NCI-H1417 (cell line): ENCODE measurements at places on chromosomes 1 and 21.

GRCh38 chr1:119966020-119966419 is 69.7 kb upstream of the ADAM30 start:
- no peak for DNase-seq

DNA sequence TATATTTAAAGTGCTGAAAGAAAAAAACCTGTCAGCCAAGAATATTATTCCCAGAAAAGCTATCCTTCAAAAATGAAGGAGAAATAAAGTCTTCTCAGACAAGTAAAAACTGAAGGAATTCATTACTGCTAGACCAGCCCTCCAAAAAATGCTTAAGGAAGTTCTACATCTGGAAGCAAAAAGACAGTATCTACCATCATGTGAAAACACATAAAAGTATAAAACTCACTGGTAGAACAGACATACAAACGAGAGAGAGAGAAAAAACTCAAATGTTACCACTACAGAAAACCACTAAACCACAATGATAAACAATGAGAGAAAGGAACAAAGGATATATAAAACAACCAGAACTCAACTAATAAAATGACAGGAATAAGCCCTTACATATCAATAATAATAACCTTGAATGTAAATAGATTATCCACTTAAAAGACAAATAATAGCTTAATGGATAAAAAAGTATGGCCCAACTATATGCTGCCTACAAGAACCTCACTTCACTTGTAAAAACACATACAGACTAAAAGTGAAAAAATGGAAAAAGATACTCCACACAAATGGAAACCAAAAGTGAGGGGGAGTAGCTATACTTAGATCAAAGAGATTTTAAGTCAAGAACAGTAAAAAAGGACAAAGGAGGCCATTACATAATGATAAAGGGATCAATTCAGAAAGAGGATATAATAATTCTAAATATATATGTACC is 22.0 kb downstream of the NSL1 start:
- no peak for DNase-seq

DNA sequence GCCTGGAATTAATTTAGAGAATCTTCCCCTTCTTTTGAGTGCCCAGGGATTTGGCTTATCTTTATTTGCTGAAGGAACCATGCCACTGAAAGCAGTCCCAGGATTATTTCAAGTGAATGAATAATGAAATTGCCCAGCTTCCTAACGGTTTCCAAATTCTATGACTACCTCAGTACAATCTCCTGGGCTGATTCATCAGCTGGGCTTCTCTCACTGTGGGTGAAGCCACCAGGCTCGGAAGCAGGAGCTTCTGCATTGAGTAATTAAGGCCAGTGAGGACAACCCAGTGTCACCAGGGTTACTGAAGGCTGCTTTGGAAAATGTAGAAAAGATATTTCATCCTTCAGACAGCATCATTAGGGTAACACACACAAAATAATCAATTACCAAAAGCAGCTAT is 169.8 kb downstream of the DAB1 start:
- no peak for DNase-seq

- DNase-seq: no peak
Measured at GRCh38 chr21:45258466-45258865, 29.2 kb downstream of the POFUT2 start.

GRCh38 chr1:188251036-188251435 is 1422.3 kb downstream of the PLA2G4A start:
- DNase-seq: no peak

GRCh38 chr21:32410916-32411315 is 1.6 kb upstream of the EVA1C start:
- DNase-seq: no peak

DNA sequence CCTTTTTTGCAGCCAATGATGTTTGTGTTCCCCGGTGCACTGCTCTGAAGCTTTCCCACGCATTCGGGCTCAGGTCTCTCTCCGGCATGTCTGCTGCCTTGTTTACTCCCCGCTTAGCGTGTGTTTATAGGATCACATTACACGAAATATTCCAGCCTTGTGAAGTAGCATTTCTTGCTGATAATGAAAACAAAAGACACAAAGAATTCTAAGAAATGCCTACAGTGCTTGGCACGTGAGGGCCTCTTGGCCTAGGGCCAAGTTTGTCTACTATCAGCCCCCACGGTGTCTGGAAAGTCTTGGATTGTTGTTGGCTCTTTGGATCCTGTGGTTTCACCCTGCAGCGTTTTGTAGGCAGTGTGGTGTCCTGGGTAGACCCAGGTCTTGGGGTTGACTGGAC is 11.2 kb upstream of the GSTM4 start:
- no peak for DNase-seq

- DNase-seq: no peak
Measured at GRCh38 chr1:1625824-1626206, 6.2 kb upstream of the MMP23B start.

DNA sequence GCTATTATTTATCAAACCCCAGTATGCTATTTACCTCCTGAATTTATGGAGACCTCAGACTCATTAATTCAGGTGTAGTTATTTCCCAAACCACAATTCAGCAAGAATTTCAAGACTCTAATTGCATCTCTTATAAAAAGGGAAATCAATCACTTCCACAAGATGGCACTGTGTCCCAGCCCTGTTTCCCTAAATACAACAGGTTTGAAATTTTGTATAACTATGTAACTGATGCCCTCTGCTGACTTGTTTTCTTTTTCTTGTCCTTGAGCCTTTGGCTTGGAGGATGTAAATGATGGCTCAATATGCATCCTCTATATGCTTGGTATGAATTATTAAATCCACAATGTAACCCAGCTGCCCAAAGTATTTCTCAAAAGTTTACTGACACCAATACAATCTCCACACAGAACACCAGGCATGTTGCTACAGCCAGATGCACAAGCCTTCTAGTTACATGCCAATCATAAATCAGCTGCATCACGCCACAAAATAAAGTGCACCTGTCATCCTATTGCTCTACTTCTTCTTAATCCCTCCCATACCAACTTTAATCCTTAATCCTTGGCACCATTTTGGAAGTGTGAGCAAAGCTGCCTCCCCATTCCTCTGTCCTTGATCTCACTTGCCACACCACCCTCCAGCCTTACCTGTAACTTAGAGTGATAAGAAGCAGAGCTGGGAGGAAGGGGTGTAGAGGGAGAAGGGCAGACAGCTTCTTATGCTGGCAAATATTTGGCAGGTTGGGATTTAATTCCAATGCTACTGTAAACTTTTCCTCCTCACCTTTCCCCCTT is 9.0 kb downstream of the C1orf105 start:
- DNase-seq: peak; percentile 76

DNA sequence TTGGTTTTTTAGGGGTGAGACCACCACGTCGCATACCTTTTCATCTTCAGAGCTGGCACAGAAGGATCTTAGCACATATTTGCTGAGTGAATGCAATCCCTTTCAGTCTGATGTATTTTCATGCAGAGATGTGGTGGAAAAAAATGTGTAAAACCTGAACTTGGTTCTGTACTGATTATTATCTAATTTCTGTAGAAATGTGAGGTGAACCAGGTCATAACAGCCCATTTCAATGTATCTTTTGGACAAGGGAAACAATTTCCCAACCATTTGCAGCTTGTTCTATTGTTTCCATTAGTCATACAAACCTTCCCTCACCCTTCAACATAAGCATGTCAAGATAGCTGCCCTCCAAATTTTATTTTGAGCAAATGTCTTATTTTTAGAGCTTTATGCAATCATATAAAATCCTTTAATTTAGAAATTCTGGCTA is 46.8 kb upstream of the RUNX1 start:
- DNase-seq: no peak

GRCh38 chr1:190949939-190950338 is 472.3 kb upstream of the BRINP3 start:
- DNase-seq: peak; percentile 56

GRCh38 chr1:118116401-118116800 is 68.6 kb downstream of the SPAG17 start:
- DNase-seq: no peak

- DNase-seq: peak; percentile 11
Measured at GRCh38 chr1:95013950-95014574, 58.7 kb downstream of the ALG14 start.

GRCh38 chr1:1752190-1752589 is 26.1 kb downstream of the NADK start:
- DNase-seq: no peak

- no peak for DNase-seq
Measured at GRCh38 chr1:28339551-28339950, 10.7 kb downstream of the MED18 start.

GRCh38 chr1:16146279-16147155 is 9.4 kb downstream of the EPHA2 start:
- DNase-seq: no peak

- DNase-seq: no peak
Measured at GRCh38 chr1:63818567-63819325, 44.9 kb downstream of the ROR1 start.

DNA sequence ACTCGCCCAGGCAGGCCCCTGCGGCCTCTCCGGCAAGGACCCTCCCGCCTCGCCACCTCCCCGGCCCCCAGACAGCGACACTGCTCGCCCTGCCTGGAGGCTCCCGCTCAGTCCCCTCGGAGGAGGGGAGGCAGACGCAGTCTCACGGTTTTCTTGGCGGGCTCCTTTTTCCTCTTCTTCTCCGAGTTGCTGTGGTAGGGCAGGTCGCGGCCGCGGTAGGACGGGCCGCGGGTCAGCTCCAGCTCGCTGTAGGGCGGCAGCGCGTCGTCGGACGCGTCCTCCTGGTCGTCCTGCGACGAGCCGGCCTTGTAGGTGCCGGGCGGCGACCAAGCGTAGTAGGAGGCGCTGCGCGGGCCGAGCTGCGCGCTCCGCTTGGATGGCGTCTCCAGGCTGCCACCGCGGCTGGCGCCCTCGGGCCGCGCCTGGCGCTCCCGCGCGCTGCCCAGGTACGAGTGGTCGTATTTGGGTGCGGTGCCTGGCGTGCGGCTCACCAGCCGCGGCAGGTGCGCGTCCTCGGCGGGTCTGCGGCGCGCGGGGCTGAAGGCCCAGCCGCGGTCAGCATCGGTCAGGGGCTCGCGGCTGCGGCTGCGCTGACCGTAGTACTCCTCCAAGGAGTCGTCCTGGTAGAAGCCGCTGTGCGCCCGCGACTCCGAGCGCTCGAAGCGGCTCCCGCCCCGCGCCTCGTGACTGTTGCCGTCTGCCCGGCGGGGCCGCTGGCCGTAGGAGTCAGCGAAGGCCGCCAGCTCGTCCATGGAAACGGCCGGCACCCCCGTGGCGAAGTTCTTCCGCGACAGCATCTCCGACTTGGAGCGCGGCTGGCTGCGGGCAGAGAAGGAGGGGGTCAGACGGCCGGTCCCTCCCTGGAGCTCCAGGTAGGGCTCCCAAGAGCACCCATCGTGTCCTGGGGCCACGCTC is 44.8 kb upstream of the TADA1 start:
- no peak for DNase-seq

DNA sequence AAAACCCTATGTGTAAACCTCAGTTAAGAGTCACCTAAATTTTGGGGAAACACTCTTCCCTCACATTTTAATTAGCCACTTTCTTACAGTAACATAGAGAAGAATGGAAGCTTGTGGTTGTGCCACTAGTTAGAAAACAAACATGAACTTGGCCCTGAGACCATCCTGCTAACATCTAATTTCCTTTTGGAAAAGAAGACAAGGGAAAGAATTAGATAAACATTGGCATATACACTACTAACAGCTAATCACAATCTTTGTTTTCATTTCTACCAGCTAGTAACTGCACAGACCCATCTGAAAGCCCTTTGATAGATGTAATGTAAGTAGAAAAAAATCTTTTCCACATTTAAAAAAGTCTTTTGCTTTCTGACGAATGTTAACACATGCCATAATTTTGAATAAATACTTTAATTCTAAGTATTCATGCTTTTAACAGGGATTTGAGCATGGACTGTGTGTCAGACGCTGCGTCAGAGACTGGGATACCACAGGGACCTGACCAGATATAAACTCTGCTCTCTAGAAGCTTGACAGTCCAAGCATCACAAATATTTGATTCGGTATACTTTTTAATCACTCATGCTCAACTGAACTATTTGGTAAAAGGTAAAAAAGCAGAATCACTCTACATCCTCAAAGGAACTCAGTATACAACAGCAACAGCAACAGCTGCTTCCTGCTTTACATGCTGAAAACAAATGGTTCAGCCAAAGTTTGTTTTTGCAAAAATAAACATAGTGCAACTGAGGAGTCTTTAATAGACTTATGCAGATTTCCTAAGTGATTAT is 30.2 kb downstream of the DPH5 start:
- DNase-seq: no peak
